Amniotic epithelial cell (primary cell): ENCODE measurements at places on chromosomes 3 and 15.

DNA sequence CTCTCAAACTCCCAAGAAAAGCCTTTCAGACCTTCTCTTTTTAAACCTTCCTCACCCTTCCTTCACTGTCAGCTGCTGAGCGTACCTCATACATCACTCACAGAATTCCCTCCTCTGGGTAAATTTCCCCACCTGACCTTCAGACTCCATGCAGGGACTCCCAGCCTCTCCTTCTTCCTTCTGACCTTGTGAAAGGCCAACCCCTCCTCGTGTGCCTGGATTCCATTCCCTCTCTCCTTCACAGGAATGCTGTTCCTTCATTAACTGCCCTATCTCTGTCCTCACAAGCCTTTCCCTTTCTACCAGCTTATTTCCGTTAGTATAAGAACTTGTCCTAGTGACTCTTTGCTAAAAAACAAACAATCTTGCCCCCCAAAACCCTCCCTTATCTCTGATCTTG lies 69.7 kb upstream of the MME start:
- DNase-seq = no peak

GRCh38 chr3:149701206-149701976 lies 43.6 kb upstream of the WWTR1 start:
- DNase-seq = no peak

- DNase-seq = peak; percentile 19
Measured at GRCh38 chr3:58345457-58345856, 12.8 kb downstream of the PXK start.

DNA sequence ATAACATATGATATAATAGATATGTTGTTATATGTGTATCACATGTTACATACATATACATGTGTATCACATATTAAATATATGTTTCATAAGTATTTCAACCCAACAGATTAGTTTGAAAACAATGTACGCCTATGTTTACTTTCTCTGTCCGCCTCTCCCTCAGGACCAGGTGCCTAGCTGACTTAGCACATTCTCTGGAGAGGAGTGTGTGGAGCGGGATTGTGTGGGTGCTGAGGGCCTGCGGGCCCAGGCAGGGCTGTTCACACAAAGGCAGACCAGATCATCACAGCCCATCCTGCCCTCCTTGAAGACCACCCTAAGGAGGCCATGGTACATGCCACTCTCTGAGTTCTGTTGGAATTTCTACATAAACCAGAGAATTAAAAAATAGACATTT lies 81.0 kb downstream of the PLXNA1 start:
- no peak for DNase-seq

GRCh38 chr3:169237201-169237600 lies 426.3 kb downstream of the MECOM start:
- peak; percentile 57 for DNase-seq

DNA sequence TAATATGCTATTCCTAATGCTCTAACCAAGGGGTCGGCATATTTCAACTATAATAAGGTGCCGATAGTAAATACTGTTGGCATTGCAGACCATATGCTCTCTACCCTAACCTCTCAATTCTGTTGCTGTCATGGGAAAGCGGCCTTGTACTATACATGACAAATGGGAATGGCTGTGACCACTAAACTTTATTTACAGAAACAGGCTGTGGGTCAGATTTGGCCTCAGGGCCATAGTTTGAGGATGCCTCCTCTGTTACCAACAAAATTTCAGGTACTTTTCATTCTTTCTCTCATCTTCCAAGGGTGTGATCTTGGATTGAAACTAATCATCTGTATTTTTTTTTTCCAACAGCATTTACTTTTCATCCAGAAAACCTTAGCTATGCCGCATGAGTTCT lies 242.0 kb downstream of the MAGI1 start:
- no peak for DNase-seq

DNA sequence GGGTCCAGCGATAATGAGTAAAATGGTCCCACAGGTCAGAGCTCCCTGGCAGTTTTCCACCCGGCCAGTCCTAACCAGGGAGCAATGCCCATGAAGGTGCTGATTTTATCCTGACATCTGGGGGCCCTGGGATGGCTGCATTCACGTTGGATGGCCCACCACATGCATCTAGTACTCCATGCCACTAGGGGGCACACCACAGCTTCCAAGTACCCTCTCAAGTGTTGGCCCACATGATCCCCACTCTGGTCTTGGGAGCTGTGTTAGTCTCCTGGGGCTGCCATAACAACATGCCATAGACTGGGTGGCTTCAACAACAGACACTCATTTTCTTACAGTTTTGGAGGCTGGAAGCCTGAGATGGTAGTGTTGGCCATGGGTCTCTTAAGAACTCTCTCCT lies 225.5 kb downstream of the SLCO3A1 start:
- DNase-seq = no peak

- DNase-seq = no peak
Measured at GRCh38 chr3:176840641-176841286, 356.5 kb downstream of the TBL1XR1 start.

GRCh38 chr3:113927556-113927955 lies 20.3 kb upstream of the ZDHHC23 start:
- no peak for DNase-seq

GRCh38 chr3:50124800-50125178 lies 30.3 kb upstream of the SEMA3F start:
- no peak for DNase-seq

- no peak for DNase-seq
Measured at GRCh38 chr15:41480396-41481140, 13.1 kb upstream of the ITPKA start.

- no peak for DNase-seq
Measured at GRCh38 chr15:34610354-34610753, 26.9 kb upstream of the GOLGA8B start.

- peak; percentile 35 for DNase-seq
Measured at GRCh38 chr15:37246065-37246464, 145.7 kb upstream of the MEIS2 start.

DNA sequence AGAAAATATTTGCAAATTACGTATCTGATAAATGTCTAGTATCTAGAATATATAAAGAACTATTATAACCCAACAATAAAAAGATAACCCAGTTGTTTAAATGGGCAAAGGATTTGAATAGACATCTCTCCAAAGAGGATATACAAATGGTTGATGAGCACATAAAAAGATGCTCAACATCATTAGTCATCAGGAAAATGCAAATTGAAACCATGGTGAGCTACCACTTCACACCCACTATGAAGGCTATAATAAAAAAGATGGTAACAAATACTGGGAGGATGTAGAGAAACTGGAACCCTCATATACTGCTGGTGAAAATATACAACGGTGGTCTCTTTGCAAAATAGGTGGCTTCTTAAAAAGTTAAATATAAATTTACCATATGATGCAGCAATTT lies 28.0 kb downstream of the RAD51 start:
- DNase-seq = no peak

DNA sequence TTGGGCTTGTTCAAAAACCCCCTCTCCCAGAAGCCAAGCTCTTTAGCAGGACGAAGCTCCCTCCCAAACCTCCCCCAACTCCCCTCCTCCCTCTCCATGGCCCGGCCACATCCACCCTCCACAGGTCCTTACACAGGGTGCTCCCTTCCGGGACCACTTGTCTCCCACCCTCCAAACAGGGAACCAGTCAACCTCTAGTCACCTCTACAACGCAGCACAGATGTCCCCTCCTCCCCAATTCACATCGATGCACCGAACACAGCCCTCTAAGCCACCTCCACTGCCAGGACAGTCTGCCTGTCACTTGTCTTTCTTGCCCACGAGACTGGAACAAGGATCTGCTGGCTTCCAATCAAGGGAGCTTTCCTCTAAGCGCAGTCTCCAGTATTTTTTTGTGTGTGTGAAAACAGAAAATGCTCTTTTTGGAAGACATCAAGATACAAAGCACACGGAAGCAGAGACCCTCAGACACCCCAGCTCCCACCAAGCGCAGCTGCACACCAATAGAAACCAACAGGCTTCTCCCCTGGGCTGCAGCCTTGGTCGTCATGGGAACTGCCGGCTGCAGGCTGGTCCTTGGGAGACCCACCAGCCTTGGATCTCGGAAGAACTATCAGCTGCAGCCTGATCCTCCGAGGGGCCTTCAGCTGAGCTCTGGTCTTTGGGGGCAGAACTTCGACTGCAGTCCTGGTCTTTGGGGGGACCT lies 26.5 kb downstream of the IQSEC1 start:
- no peak for DNase-seq

DNA sequence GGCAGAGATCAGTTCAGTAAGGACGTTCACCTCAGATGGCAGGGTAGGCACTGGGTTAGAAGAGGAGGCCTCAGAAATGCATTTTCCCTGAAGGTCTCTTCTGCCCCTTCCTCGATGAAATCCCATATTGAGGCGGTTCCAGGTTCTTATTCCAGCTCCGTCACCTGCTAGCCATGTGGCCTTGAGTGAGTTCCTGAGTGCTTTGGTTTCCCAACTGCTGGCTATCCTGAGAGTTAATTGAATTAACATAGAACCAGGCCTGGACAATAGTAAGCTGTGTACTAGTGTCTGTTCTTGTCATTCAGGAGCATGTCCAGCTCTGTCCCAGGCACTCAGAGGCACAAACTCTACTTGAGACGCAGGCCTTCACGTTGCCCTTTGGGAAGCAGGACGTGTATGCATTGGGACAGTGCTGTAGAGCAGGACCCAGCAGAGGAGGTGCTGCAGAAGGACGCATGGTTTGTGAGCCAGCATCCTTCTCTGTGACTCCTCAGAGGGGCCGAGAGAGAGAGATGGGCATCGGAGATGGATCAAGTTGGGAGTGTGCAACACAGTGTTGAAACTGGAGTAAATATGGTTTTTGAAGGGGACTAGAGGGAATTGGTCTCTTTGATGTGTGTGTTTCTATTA lies 114.2 kb downstream of the ASB7 start:
- DNase-seq = no peak

DNA sequence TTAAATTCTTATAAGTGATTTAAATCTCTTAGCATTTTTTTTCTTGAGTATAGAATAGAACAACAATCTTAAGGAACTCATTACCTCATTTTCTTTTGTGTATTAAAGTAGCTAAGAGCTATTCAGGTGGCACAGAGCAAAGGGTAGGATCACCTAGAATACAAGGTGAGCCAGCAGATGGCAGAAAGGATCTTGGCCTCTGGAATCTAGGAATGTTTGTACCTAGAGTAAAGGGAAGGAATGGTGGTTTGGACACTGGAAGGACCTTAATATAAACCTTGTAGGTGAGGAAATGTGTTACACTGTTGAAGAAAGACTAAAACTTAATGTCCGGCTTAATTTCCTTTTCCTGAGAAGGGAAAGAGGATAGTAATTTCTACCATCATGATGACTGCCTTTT lies 89.0 kb downstream of the GHSR start:
- no peak for DNase-seq

DNA sequence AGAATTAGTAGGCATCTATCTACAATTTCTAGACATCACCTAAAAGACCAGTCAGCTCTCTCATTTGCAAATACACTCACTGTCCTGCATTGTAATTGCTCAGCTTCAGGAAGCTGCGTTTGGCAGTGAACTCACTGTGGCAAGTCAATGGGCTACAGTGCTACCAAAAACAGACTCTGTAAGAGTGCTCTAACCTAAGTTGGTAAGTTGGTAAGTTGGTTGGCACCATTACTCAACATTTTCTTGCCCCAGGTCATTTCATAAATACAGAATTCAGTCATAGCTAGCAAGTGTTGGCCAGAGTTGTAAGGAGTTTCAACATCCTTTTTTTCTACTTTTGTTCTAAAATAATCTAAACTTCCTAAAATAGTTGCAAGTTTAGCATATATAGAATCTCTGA lies 466.3 kb downstream of the NAALADL2 start:
- DNase-seq = no peak

GRCh38 chr3:2578560-2578959 lies 479.9 kb downstream of the CNTN4 start:
- no peak for DNase-seq

- no peak for DNase-seq
Measured at GRCh38 chr3:53191836-53192480, 30.9 kb downstream of the PRKCD start.
